HS-27A (cell line): ENCODE measurements at places on chromosomes 16 and 17.

- DNase-seq: no peak
These were observed 143.0 kb downstream of the ENGASE start for GRCh38 chr17:79217473-79218135.

GRCh38 chr16:31268033-31268365 is 8.2 kb downstream of the ITGAM start:
- no peak for DNase-seq

DNA sequence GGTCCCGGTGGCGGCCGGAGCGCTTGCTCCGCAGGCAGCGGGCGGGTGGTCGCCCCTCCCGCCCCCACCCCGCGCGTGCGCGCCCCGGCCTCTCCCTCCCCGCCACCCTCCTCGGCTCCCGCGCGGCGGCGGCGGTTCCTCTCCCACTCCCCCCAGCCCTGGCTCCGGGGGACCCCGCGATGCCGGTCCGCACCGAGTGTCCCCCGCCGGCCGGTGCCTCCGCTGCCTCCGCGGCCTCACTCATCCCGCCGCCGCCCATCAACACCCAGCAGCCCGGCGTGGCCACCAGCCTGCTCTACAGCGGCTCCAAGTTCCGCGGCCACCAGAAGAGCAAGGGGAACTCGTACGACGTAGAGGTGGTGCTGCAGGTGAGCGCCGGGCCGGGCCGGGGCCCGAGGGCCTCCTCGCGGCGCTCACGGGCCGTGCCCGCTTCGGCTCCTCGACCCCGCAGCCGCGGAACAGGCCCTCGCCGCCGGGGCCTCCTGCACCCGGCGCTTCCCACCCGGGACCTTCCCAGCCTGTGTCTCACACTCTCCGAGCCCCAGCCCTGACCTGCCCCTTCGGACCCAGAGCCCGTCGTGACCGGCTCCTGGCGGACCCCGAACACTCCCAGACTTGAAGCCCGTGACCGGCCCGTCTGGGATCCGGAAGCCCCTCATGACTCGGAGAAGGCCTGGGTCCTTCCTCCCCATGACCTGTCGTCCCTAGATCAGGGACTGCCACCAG is 490 bp downstream of the GID4 start:
- no peak for DNase-seq

DNA sequence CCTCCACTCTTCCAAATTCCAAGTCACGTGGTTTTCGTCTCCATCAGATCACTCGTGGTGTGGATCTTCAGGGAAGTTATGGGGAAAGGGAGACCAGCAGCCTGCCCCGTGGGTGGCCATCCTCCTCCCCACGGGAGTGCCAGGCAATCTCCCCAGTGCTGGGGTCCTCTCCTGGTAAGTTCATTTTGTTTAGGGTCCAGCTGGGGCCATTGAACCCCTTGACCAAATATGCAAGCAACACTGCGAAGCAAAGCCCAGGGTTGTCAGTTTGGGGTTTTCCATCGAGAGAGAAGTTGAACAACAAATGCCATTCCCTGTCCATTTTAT is 4.1 kb upstream of the LCMT1 start:
- DNase-seq: no peak

GRCh38 chr17:13542636-13543035 is 59.1 kb downstream of the HS3ST3A1 start:
- DNase-seq: no peak

- DNase-seq: no peak
These were observed 390.6 kb upstream of the ERCC4 start for GRCh38 chr16:13529193-13529982.

GRCh38 chr16:839643-840408 is 39.3 kb upstream of the GNG13 start:
- no peak for DNase-seq

DNA sequence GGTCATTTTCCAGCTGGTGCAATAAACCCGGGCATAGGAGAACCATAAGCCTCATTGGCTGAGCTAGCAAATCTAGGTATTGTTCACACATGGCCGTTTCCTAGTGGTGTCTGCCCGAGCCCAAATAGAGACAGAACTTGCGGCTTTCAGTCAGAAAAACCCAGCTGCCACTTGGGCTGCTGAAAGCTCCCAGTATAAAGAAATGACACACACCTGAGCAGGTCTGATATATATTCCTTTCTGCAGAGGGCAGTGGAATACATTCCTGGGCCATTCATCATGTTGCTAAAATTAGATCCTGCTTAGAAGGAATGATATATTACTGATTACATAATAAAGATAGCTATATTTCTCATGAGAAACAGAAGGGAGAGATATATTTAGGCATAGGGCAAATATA is 83.9 kb upstream of the IRX5 start:
- DNase-seq: no peak
